ENCODE measurements at places on chromosomes 7 and 10.

DNA sequence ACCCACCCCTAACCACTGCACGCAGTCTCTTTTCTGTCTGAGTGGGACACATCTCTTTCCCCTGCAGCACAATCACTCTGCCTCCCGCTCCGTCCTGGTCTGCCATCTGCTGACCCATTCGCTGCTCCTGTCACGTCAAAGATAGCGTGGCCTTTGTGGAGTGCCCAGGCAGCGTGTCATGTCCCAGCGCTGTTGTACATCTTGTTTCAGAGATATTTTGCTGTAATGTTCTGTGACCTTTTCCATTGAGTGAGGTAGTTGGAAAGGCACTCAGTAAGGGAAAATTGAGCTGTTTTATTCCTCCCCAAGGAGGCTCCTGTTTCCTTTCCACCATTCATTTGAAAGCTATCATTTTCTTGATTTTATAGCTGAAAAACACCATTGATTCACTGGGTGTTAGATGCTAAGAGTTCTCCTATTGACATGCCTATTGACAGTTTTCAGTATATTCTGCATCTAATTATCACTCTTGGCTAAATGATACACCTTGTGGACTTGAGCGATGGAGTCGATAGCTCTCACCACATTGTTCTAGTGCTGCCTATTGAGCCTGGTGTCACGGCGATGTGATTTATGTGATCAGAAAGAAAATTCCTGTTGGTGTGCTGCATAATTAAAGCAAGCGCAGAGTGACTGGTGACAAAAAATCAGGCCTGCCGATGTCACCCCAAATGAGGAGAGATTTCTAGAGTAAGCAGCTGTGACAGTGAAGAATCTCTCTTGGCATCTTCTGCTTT lies 372.6 kb downstream of the LRMDA start:
- no peaks in the 10 kb centered on the region for H3K36me3 ChIP-seq
- H3K27me3 ChIP-seq = no peaks in the 10 kb centered on the region
- H3K27ac ChIP-seq = peak overlapping the region; percentile 89

DNA sequence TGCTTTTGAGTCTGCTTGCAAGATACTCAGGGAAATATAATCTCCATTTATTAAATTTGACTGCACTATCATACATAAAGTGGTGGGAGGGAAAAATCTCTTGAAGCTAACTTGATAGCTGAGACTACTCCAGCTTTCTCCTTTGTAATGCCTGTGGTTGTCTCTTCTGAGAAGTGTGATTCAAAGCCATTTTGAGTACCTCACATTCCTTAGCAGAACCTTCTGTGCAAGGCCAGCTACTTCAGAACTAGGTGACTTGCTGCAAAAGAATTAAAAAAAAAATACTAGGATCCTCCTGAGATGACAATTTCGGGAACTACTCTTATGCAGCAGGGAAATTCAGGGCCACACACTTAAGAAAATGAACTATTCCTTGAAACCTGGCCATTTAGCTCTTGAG lies 294.8 kb downstream of the MDFIC start:
- no peak for DNase-seq
- H3K36me3 ChIP-seq = no peaks in the 10 kb centered on the region
- no peak overlapping the region for H3K4me3 ChIP-seq
- peaks cover 5% of the 10 kb centered on the region for H3K27me3 ChIP-seq

DNA sequence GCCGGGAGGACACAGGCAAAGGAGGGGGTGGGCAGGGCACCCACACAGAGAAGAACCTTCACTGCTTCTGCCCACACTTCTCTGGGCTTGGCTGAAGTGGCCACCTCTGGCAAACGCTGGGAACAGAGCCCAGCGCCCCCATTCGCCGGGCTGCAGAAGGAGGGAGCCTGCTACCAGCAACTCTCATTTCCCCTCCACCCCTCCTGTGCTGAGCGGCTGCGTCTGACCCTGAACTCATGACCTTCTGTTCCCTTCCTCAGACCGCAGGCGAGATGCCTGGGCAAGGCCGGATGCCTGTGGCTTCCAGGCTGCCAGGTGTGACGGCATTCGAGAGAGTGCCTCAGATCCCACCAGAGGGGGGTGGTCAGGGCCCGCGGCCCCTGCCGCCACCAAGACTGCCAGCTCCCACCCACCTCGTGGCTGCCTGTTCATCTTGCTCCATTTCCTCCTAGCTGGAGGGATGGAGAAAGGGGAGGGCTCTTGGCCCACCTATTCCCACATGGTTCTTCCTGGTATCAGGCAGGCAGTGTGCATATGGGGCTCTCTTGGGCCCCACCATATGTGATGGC lies 19.8 kb downstream of the DNAJB12 start:
- DNase-seq = peak; percentile 50
- H3K4me1 ChIP-seq = peaks cover 31% of the 10 kb centered on the region
- peak overlapping the region; percentile 55 for H3K4me3 ChIP-seq
- peak overlapping the region; percentile 82 for H3K27ac ChIP-seq
- H3K36me3 ChIP-seq = no peaks in the 10 kb centered on the region
- H3K27me3 ChIP-seq = peaks cover 2% of the 10 kb centered on the region

DNA sequence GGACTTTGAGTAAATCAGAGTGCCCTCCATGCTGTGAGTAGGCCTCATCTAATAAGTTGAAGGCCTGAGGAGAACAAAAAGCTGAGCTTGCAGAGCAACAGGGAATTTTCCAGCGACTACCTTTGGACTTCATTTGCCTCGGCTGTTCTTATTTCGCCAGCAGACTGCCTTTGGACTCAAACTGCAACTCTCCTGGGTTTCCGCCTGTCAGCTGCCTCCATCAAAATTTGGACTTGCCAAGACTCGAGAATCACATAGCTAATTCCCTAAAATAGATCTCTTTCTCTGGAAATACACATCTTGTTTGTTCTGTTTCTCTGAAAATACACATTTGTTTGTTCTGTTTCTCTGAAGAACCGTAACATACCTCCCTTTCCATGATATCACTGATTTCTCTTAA lies 93.8 kb downstream of the ITGB8 start:
- H3K27me3 ChIP-seq = peaks cover 2% of the 10 kb centered on the region
- H3K27ac ChIP-seq = no peak overlapping the region
- H3K36me3 ChIP-seq = no peaks in the 10 kb centered on the region
- H3K4me1 ChIP-seq = no peaks in the 10 kb centered on the region
- DNase-seq = no peak

DNA sequence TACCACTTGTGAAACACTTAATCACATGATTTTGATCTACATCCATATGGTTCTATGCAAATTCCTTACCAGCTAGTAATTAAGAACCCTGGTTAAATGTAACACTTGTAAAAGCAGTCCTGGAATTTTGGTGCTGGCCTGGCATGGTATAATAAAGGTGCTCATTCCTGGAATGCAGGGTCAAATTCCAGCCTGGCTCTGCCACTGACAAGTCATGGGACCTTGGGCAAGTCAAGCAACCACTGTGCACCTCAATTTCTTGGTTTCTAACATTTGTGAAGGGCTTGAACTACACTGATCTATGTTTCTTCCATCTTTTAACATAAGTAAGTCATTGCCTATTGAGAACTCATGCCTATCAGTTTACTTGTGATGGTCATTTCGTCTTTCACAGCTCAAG lies 91.9 kb upstream of the PIK3CG start:
- H3K36me3 ChIP-seq = no peaks in the 10 kb centered on the region
- H3K27ac ChIP-seq = no peak overlapping the region
- no peak overlapping the region for H3K4me3 ChIP-seq
- DNase-seq = no peak
